ENCODE measurements at places on chromosomes 12 and 14.
A peak's percentile ranks its signal among the peaks of the same experiment; 100 is the strongest.

- no peak for DNase-seq
These were observed 30.6 kb downstream of the RESF1 start for GRCh38 chr12:31989571-31990362.

GRCh38 chr12:52298677-52299190 lies 7.4 kb upstream of the KRT81 start:
- DNase-seq: no peak

GRCh38 chr12:116389990-116390389 lies 112.5 kb upstream of the MED13L start:
- DNase-seq: no peak

DNA sequence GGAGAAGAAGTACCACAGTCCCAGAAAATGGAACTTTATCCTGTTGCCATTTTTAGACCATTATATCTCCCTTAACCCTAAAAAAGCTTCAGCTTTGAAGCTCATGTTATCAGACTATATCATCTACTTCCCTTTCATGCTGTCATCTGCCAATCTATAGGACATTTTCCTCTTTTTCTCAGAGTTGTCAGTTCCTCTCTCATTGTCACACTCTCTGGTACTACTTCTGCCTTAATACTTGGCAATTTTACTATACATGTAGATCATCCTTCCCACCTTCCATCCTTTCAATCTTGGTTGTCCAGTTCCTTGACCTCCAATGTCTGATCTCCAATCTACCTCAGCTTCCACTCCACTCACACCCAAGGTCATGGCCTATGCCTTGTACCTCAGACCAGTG lies 57.4 kb downstream of the SLC15A5 start:
- DNase-seq: no peak

- peak; percentile 46 for DNase-seq
These were observed 26.0 kb downstream of the PPFIBP1 start for GRCh38 chr12:27549801-27550652.

GRCh38 chr12:26010293-26010821 lies 51.9 kb downstream of the RASSF8 start:
- no peak for DNase-seq

- no peak for DNase-seq
These were observed 62.7 kb downstream of the PELI2 start for GRCh38 chr14:56180754-56181542.

- DNase-seq: peak; percentile 44
These were observed at the start of gene WIF1 for GRCh38 chr12:65121049-65121955. Gene WIF1 (minus strand): TSS chr12:65121305. CDS start chr12:65121191, 114 bp downstream.

GRCh38 chr12:5428332-5429221 lies 3.3 kb upstream of the NTF3 start:
- DNase-seq: no peak

DNA sequence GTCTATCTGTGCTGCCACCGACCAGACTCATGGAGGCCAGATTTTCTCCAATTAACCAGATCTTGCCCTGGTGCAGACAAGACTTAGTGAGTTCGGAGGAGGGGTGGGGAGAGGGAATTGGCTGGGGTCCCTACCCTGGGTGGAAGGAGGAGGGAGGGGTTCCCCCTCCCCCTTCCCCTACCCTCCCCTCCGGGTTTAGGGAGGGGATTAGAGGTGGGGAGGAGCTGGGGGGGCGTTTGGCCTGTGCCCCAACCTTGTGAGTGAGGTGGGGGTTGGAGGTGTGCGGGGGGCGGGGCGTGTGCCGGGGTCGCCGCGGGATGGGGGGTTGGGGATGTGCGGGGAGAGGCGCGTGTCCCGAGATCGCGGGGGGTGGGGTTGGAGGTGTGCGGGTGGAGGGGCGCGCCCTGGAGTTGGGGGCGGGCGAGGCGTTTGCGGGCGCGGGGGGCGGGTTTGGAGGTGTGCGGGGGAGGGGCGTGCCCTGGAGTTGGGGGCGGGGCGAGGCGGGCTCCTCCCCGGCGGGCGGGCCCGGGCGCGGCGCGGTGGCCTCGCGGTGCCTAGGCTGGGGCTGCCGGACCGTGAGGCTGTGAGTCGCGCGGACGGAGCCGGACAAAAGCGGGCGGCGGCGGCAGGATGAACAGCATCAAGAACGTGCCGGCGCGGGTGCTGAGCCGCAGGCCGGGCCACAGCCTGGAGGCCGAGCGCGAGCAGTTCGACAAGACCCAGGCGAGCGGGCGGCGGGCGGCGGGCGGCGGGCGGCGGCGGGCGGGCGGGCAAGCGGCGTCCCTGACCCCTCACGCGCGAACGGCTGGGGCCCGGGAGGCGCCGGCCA lies at the start of gene HIP1R:
TSS of gene HIP1R (plus strand) at position 537 of the 829 bp plus-strand sequence. CDS start at position 631, 94 bp downstream.
- peak; percentile 26 for DNase-seq

- DNase-seq: no peak
These were observed 74.3 kb downstream of the MOK start for GRCh38 chr14:102230481-102231210.

- no peak for DNase-seq
These were observed 69.0 kb upstream of the WSCD2 start for GRCh38 chr12:108060067-108060466.

DNA sequence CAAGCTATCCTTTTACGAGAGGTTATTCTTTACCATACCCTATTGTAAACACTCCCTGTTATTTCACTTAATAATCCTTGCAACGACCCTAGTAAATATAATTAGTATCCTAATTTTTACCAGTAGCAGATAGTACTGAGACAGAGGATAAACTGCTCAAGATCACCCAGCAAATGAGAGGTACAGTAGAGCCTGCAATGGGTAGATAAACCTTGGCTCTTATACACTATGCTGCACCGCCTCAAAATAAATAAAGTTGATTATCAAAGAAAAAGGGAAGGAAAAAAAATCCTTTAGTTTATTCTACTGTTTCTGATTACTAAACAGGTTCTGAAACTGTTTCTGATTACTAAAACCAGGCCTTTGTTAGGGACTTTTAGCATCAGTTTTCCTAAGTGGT lies 22.5 kb downstream of the YBX3 start:
- no peak for DNase-seq

- DNase-seq: no peak
These were observed 75.3 kb downstream of the BMP4 start for GRCh38 chr14:53881161-53881871.

DNA sequence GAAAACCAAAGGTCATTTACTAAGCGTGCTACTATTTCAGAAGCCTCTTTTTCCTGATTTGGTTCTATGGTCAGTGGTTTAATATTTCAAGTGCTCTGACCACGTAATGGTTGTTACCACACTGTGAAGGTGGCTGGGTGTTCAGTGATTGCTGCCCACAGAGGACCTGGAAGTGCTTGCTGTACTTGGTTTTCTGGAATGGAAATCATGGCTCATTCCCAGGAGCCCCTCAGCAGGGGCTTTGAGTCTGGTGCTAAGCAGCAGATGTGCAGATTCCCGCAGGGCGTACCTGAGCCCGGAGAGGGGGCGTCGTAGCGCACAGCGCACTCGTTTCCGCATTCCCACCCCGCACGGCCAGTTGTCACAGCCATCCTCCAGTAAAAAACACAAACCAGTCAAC lies 50.5 kb downstream of the TRAF3 start:
- DNase-seq: no peak

DNA sequence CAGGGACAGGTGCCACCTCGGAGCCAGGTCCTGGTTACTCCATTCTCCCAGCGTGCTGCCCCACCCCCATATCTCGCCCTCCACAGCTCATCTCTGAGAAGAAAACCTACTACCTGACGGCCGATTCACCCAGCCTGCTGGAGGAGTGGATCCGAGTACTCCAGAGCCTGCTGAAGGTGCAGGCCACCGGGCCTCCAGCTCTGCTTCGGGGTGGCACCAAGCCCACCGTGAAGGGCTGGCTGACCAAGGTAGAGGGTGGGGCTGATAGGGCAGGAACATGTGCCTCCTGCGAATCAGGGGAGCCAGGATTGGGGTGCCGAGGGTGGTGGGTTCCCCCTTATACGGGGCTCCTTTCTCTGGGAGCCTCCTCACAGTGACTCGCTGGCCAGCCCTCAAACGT lies 25.9 kb downstream of the PIGH start:
- DNase-seq: no peak

- DNase-seq: no peak
These were observed 116.0 kb upstream of the FLRT2 start for GRCh38 chr14:85413836-85414526.

GRCh38 chr12:2625289-2625612 lies 169.5 kb upstream of the FKBP4 start:
- DNase-seq: no peak

GRCh38 chr12:101563212-101563611 lies 31.6 kb upstream of the MYBPC1 start:
- no peak for DNase-seq

GRCh38 chr12:13734584-13735152 lies 246.7 kb downstream of the GRIN2B start:
- no peak for DNase-seq

- DNase-seq: no peak
These were observed 154.9 kb upstream of the ATP2B1 start for GRCh38 chr12:89863493-89863938.

DNA sequence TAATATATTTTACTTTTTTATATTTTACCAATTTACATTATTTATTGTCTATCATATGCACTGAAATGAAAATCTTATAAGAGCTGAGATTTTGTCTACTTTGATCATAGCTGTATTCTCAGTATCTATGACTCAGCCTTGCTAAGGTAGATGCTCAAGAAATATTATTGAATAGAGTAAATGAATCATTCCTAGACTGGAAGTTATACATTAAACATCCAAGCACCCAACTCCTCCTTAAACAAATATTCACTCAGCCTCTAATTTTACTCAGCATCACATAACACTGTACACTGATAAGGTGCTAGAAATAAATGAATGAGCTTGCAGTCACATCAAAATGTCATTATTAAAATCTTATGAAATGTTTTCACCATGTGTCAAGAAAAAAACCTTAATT lies 1424.9 kb downstream of the LRFN5 start:
- no peak for DNase-seq

GRCh38 chr12:109393437-109394345 lies 46.0 kb downstream of the MYO1H start:
- DNase-seq: peak; percentile 79

DNA sequence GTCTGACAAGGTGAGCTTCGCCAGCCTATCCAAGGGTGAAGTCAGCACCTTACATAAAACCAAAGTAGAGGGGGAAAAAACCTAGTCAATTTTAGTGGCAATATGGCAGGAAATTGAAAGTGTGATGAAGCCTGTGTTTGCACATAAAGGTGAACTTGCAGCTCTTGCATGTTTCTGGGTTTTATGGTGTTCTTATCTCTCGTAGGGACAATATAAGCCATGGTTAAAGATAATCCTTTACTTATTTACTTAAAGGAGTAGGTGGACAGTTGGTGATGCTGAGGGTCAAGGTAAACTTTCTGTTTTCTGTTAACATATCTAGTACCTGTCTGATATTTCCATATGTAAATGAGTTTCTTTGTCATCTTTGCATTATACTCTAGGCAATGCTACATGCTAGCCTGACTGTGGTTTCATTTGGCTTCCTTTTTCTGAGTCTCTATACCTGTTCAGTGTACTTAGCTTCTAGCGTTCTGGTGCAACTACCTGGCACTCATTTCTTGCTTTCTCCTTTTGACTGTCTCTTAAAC lies 32.8 kb downstream of the CCDC91 start:
- no peak for DNase-seq

DNA sequence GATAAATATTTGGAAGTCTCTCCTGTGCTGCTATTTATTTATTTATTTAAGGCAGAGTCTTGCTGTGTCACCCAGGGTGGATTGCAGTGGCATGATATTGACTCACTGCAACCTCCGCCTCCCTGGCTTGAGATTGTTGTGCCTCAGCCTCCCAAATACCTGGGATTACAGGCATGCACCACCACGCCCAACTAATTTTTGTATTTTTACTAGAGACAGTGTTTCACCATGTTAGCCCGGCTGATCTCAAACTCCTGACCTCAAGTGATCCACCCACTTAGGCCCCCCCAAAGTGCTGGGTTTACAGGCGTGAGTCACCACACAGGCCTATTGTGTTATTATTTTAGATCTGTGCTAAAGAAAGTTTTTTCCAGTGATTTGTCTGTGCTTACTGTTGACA lies 225.2 kb downstream of the CCER1 start:
- no peak for DNase-seq

DNA sequence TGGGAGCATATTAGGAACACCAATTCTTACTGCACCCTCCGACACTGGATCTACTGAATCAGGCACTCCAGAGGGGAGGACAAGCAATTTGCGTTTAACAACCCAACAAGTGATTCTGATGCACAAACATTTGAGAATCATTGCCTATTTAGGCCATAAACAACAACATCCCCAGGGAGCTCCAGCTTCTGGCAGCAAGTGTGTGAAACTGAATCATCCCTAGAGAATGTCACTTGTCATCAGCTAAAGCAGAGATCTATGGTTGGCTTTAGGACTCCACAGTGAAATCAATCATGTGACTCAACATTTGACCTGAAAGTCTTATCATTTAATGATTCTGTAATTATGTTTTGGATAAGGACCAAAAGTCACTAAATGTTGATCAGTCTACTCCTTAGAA lies 505.0 kb upstream of the FLRT2 start:
- DNase-seq: no peak

DNA sequence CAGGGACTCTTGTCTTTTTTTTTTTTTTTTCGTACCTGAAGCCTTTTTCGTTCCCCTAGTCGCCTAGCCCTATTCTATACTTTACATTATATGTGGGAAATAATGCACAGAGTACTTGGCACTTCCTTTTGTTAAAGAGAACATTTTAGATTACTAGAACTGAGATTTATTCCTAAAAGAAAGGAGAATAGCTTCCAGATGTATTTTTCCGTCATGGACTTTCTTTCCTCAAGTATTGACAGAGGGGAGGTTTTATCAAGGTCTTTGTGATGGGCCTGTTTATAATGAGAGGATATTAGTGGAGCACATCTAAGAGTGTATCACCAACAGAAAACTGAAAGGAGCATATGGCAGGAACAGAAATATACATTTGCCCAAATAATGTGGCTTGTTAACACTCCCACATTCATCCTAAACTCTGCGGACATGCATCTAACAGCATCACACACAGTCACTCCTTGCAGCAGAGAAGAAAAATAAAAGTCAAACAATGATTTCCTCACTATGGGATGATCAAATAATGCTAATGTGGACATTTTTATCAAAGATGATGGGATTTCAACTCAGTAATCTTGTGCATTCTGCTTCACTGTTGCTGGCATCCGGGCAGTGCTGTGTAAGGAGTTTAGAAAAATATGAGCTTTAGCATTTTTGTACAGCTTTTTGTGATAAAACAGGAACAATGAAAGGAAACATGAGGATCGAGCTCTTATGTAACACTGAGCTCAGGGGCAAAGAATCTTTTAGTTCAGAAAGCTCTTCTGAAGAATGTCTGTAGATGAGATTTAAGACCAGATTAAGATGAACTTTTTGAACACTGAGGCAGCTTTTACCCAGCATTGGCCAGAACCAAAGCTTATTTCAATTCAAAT lies 183.1 kb downstream of the EGLN3 start:
- no peak for DNase-seq

Data from NCI-H510A treated with DMSO at 0.1 percent for 48 hours (cell line).